GM03348 (cell line): ENCODE measurements at places on chromosomes 2 and 18.

- DNase-seq: no peak
Measured at GRCh38 chr2:105294046-105294445, 35.5 kb downstream of the TGFBRAP1 start.

- peak; percentile 73 for DNase-seq
Measured at GRCh38 chr2:109663721-109664120, 49.6 kb downstream of the SOWAHC start.

DNA sequence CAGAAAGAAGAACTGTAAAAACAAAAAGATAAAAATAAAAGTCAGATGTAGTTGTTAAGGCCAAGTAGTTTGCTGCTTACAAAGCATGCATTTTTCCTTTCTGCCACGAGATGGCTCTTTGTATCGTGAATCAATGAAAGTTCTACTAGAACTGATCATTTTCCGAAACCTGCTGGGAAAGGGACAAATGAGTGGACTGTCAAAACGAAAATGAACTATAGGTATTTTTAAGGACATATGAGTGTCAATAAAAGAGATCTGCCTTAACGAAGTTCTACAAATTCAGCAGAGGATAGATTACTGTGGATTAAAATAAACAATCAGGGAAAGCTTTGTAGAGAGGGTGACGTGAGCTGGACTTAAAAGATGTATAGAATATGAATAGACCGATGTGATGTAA lies 15.0 kb upstream of the ELOA2 start:
- peak; percentile 60 for DNase-seq

DNA sequence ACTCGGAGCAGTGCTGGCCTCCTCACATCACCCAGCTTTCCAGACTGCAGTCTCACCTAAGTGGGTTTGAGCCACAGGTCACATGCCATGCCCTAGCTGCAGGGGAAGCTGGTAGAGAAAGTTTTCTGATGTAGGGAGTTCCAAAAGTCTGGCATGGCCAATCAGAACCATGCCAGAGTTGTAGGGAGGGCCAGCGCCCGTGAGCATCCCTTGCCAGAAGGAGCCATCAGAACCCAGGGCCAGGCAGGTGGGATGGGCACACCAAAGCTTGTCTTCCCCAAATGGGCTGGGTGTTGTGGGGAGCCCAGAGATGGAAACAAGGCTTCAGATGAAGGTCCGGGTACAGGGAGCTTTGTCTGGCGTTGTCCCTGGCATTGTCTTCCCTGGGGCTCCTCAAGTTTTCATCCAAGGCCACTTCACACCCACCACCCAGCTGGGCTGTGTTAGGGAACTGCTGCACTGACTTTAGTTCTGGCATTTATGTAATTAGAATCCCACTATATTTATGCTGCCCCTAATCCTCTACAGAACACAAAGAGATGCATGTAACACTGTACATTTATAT lies 247.9 kb downstream of the KLHL29 start:
- no peak for DNase-seq

DNA sequence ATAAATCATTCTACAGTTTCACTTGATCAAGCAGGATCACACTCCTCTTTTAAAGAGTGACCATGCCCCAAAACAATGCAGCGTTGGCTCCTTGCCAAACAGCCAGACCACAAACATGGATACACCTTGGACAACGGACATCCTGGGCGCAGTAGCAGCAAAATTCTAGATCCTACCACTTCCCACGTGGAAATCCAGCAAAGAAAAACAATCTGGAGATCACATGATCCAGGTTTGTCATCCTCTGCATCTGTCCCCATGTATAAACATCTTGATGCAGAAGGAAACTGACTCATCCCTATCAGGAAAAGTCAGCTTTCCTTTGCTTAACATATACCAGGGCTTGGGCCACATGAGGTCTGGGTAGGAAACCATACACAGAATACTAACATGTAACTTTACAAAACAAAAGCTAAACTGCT lies 53.1 kb downstream of the ZNF521 start:
- peak; percentile 34 for DNase-seq

- DNase-seq: no peak
Measured at GRCh38 chr2:227462462-227462951, 9.4 kb upstream of the AGFG1 start.
